ENCODE measurements at places on chromosomes 2 and 18.

DNA sequence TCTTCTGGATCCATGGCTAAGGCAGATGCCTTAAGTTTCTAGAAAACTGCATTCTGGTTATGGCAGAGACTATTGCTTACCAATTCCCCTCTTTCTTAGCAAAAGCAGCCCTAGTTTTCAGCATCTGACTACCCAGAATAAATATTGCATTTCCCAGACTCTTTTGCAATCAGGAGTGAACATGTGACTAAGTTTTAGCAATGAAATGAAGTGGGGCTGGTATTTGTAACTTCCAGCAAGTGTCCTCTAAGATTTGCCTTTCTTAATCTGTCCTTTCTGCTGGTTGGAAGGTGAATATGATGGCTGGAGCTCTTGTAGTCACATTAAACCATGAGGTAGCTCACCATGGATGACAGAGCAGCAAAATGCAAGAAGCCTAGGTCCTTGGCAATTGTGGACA, 132.9 kb upstream of the PKDCC start:
- DNase-seq = no peak

GRCh38 chr2:12293874-12294273, 422.9 kb upstream of the TRIB2 start:
- no peak for DNase-seq

GRCh38 chr18:76437011-76437410, 58.0 kb downstream of the ZNF516 start:
- DNase-seq = no peak

DNA sequence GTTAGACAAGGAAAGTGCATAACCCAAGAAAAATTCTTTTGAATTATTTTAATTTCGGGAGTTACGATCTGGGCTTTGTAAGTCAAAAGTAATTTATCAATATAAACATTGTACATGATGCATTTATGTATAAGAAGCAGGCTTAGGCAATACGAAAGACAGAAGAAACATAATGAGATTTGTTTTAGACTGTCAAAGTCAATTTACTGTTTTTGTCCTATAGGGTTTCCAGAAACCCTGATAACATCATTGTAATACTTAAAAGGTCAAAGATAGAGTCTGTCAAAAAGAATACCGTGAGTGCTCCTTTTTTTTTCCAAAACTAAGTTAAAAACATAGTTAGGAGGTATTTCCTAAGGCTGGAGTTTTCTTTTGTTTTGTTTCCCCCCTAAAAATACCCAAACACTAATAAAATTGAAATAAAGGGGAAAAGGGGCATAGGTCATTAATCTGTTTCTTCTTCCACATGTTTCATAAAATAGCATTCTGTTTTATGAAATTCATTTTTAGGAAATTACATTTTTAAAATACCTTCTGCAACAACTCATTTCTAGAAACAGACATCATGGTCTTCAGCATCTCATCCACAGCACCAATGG, 16.1 kb downstream of the C1D start:
- DNase-seq = no peak

GRCh38 chr2:191670076-191670475, 7.9 kb upstream of the NABP1 start:
- no peak for DNase-seq

- no peak for DNase-seq
Observed at GRCh38 chr2:184654945-184655344, 56.6 kb downstream of the ZNF804A start.

GRCh38 chr2:147469471-147469870, 375.4 kb upstream of the ACVR2A start:
- no peak for DNase-seq

- no peak for DNase-seq
Observed at GRCh38 chr2:174963437-174964400, 41.5 kb downstream of the CHN1 start.

GRCh38 chr2:53455094-53455493, 312.5 kb upstream of the CHAC2 start:
- no peak for DNase-seq

DNA sequence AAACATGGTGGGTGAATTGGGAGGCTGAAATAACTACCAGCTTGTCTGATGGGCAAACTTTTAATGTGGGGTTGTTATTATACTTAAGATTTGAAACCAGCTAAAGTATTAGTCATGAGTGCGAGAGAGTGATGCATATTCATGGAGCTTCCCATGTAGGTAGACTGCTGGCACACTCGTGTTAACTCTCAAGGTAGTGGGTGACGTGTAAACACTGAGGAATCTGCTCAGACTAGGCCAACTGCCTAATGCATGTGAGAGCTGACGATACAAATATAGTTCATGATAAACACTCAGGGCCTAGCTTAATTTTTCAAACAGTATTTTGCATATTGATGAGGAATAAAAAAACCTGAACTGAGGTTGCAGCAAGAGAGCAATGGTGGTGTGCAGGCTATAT, 1165.7 kb upstream of the PIK3C3 start:
- no peak for DNase-seq

- DNase-seq = peak; percentile 83
Observed at GRCh38 chr2:13227578-13227977, 510.8 kb downstream of the TRIB2 start.
